ENCODE measurements at places on chromosomes 13 and 19.
A peak's percentile ranks its signal among the peaks of the same experiment; 100 is the strongest.

DNA sequence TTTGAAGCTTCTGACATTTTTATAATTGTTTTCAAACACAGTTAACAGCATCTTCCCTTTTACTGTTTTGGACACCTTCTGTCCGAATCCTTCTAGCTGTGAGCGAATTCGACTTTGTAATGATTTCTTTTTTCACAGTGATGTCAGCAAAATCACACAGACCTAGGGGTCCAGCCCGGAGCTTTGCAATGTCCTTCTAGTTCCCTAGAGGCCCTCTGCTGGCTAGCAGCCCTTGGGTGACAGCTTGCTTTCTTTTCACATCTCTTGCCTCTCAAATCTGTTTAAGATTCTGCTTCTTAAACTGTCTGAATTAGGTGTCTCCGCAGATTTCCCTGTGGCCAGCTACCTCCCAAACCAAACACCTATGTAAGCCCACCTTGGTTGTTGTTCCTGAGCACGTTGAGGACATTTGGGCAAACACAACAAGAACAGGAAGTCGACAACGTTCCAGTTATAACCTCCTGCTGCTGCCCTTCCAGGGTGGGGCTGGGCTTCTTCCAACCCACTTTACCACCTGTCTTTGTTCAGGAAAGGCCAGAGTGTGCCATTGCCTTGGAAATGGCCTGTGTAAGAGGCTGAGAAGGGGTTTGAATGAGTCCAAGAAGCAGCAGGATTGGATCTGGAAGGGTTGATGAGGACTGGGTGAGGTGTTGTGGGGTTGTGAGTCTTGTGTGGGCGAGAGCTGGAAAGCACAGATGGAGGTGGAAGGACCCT is 123.1 kb downstream of the ATP8A2 start:
- no peak for DNase-seq

DNA sequence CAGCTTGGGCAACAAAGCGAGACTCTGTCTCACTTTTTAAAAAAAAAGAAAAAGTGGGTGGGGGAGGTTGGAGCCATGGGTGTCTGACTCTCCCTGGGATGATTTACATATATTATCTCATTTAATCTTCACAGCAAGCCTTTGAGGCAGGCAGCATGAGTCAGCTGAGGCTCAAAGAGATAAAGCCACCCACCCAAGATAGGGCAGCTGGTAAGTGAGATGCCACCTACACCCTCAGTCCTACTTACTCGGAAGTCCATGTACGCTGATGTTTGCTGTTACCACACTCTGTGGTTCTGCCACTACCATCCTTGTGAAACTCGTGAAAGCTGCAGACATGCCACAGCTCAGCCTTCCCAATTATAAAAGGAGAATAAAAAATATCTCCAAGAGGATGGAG is 142.0 kb upstream of the TSHZ3 start:
- DNase-seq: no peak

- no peak for DNase-seq
These were observed 53.0 kb downstream of the EDNRB start for GRCh38 chr13:77865622-77866021.

- no peak for DNase-seq
These were observed 129.5 kb upstream of the MCF2L start for GRCh38 chr13:112839356-112840105.

DNA sequence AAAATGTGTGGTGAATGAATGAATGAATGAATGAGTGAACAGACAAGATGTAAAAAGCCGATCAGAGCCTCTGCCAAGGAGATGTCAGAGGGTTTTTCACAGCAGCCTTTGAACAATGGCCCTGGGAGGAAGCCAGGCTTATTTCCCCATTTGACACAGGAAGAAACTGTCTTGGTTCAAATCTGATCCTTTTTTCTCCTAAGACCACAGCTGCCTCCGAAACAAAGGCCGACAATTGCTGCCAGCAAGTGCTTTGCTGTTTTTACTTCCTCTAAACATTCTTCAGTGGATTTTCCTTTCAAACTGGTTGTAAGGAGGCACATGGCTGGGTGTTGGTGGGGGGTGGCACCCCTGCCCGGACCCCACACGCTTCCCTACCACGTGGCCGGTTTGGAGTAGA is 44.2 kb upstream of the HOMER3 start:
- no peak for DNase-seq

DNA sequence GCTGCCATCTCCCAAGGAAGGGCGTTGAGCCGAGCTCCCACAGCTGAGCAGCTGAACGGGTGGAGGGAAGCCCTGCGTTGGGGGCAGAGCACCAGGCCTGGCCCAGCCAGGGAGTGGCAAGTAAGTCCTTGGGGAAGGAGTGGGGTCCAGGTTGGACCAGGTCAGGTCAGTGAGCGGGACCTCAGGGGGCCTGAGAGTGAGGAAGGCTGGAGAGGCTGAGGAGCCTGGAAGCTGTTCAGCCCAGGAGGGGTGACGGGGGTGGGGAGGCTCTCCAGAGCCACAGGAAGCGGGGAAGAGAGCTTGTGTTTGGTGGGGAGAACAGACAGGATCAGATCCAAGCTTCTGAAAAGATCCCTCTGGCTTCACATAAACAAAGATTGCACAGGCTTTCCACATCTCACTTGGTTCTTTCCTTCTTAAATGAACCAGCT is 55.4 kb upstream of the ATP12A start:
- no peak for DNase-seq

- DNase-seq: peak; percentile 43
These were observed 4.0 kb upstream of the DPF1 start for GRCh38 chr19:38228005-38228377.

DNA sequence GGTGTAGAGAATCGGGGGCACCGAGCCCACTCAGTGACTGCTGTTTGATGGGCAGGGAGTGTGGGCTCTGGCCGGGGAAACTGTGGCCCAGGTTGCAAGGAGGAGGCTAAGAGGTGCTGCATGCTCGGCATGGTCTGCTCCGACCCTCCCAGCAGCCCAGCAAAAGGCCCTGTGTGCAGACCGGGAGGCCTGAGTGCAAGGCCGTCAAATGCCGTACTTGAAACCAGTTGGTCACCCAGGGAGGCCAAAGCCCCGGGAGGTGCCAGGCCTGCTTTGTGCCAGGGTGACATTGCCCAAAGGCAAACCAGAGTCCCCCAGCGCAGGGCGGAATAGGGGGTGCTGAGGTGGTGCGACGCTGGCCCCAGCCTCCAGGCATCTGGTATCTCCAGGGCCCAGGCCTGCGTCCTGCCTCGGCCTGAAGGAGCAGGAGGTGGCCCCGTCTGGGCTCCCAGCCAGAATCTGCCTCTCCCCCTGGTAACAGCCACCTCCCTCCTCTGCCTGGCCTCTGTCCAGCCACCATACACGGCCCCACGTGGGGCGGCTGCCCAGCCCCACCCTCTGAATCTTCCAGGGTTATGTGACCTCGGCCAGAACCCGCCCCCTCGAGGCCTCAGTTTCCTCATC is 4.0 kb downstream of the PIK3R2 start:
- no peak for DNase-seq

All from WTC11 (cell line).